RWPE1 (cell line): ENCODE measurements at places on chromosomes 2 and 18.

DNA sequence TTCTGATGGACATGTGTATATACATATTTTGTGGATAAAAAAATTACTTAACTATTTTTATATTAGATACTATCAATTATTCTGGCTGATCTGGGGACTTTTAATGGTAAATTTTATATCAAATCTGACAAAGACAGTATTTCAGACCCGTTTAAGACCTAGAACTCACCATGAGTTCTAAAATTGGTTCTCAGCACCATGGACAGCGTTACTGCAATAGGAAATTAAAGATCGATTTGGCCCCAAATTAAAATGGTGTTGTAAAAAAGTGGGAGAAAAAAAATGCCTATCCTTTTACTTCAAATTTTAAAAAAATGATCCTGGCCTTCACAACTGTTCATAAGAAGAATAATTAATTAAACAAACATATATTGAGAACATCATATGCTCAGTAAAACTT is 919 bp upstream of the SCN2A start:
- no peak for DNase-seq

DNA sequence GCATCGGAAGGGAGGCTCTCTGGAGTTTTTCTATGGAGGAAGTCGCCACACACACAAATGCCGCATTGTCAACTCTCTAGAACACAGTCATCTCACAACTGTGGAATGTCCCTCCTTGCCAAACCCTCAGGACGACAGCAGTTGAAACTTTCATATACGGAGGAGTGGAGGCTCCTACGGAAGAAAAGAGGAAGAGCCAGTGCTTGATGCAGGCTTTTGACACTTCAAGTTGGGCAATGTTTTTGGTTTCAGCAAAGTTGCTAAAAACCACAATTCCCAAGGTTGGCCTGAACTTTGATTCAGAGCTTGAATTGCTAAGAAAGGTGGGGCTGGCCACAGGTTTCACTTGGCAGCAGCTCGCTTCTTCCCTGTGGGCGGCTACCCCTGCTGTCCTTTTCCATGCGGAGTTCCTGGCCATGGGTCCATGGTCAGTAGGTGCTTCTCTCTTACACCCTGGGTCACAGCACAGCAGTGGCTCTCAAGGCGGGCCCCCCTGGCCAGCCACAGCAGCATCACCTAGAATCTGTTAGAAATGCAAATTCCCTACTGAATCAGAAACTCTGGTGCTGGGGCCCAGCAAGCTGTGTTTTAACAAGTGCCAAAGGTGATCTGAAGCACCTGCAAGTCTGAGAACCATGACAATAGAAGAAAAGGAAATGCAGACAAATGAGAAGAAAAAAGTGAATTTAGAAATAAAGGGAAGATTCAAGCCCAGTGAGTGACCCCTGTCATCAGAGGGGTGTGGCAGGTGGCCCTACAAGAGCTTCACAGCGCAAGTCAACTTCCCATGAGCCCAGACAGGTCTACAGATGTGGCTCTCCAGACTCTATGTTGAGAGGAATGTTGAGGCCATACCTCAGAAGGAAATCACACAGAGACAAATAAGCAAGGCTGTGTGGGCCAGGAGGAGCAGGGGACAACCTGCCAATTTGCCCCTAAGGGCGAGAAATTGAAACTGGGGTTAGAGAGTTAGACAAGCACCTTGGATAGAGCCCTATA is 856.4 kb downstream of the RNF144A start:
- peak; percentile 17 for DNase-seq

- no peak for DNase-seq
These were observed 19.3 kb downstream of the NCK2 start for GRCh38 chr2:105764059-105764458.

DNA sequence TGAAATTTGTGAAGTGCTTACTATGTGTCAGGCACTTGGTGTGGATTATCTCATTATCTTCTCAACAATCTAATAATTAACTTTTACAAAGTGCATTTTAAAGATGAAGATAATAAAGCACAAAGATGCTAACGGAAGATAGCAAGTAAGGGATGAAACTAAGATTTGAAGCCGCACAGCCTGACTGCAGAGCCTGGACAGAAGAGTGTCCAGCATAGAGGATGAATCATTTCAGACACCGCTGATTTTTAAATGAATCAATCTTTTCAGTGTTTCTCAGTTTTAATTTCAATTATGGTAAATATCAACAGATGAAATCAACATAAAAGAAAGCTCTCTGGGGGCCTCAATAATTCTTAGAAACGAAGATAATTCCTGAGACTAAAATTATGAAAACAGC is 24.5 kb upstream of the STAM2 start:
- no peak for DNase-seq

- no peak for DNase-seq
These were observed 412.3 kb upstream of the ETAA1 start for GRCh38 chr2:66984864-66985263.

DNA sequence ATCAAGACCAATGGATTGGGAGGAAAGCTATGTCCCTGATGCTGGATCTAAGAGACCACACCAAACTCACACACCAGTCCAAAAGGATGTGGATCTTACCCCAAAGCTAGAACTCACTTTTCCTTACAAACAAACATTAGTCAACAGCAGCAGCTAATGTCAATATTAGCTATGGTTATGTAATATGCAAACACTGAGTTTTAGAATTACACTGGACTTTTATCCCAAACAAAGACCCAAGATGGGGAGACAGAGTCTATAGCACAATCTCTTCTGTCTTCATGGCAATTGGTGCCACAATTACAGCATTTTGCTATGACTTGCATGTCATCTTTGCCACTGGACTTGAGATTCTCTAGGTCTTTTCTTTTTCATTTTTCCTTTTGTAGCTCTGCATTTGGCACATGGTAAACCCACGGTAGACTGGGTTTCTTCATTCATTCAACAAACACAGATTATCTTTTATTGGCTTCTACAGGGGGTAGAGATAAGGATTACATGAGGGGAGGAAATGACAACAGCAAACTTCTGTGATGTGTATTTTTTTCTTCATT is 59.0 kb downstream of the SPRED2 start:
- no peak for DNase-seq

DNA sequence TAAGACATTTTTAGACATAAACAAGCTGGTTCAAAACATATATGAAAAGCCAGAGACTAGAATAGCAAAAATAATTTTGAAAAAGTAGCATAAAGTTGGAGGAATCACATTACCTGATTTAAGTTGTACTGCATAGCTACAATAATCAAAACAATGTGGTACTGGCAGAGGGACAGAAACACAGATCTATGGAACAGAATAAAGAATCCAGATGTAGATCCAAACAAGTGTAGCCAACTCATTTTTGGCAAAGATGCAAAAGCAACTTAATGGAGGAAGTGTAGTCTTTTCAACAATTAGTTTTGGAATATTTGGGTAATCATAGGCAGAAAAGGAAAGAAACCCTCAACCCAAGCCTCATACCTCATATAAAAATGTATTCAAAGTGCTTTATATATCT is 278.7 kb upstream of the ZNF521 start:
- DNase-seq: no peak

DNA sequence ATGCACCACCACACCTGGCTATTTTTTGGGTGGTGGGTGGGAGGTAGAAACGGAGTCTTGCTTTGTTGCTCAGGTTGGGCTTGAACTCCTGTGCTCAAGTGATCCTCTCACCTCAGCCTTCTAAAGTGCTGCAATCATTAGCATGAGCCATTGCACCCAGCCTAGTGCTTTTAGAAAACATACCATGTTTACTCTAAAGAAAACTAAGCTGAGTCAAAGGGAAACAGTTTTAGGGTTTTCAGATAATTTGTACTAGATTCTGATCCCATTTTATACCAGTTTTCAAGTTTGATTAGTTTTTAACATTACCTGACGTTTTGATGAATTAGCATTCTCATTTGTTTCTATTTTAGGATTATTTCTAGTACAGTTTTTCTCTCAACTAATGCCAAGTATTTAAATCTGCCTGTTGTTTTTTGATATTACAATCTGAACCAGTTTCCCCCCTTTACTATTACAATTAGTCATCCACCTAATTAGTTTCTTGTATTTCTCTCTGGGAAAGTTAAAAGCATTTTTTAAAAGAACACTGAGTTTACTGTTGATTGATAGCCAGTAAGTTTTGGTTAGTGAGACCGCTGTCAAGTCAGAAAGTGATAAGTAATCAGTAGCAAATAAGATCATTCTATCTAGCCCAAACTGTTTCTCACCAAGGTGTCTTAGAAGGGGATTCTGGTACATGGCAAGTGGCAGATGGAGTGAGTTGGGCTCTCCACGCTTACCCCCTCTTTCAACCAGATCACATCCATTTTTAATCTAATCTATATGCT is 24.2 kb upstream of the TBR1 start:
- DNase-seq: no peak

- DNase-seq: no peak
These were observed 47.1 kb downstream of the STRN start for GRCh38 chr2:36919041-36919837.

GRCh38 chr2:219766658-219767057 is 139.2 kb downstream of the SLC4A3 start:
- DNase-seq: no peak

GRCh38 chr2:65351948-65352595 is 80.3 kb downstream of the SPRED2 start:
- DNase-seq: no peak

DNA sequence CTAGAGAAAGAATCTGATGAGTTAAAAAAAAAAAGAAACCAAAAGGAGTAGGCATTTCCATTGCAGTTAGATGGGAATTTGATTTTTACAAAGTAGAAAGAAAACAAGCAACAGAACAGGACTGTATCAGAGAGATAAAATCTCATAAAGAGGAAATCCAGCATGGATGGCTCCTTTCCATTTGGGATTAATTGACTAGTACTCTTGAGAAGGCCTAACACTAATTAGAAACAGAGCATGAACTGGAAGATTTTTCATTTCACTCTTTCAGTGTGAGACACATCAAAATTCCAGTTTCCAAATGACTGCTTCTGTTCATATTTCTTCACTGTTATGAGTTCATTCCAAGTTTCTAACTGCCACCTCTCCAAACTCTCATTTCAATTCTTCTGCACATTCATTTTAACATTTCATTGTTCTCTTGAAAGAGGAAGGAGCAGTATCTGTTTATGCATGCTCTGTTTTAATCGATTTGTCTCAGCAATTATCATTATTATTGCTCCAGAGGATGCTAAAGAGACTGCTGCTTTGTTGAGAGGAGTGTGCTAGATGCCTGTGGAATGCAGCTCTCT is 108.8 kb upstream of the PIEZO2 start:
- no peak for DNase-seq

DNA sequence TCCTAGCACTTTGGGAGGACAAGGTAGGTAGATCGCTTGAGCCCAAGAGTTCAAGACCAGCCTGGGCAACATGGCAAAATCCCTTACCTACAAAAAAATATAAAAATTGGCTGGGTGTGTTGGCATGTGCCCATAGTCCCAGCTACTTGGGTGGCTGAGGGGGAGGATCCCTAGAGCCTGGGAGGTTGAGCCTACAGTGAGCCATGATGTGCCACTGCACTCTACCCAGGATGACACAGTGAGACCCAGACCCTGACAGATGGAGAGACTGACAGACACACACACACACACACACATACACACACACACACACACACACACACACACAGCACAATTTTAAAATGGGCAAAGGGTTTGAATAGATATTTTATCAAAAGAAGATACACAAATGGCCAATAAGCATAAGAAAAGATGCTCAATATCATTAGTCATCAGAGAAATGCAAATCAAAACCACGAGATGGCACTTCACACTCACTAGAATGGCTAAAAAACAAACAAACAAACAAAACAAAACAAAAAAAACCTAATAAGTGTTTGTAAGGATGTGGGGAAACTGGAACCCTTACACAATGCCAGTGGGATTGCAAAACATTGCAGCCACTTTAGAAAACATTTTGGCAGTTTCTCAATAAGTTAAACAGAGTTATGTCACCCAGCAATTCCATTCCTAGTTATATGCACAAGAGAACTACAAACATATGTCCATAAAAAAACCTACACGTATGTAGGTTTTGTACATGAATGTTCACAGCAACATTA is 42.3 kb downstream of the BAZ2B start:
- DNase-seq: no peak

- DNase-seq: no peak
These were observed 16.8 kb upstream of the ALLC start for GRCh38 chr2:3641181-3641580.

DNA sequence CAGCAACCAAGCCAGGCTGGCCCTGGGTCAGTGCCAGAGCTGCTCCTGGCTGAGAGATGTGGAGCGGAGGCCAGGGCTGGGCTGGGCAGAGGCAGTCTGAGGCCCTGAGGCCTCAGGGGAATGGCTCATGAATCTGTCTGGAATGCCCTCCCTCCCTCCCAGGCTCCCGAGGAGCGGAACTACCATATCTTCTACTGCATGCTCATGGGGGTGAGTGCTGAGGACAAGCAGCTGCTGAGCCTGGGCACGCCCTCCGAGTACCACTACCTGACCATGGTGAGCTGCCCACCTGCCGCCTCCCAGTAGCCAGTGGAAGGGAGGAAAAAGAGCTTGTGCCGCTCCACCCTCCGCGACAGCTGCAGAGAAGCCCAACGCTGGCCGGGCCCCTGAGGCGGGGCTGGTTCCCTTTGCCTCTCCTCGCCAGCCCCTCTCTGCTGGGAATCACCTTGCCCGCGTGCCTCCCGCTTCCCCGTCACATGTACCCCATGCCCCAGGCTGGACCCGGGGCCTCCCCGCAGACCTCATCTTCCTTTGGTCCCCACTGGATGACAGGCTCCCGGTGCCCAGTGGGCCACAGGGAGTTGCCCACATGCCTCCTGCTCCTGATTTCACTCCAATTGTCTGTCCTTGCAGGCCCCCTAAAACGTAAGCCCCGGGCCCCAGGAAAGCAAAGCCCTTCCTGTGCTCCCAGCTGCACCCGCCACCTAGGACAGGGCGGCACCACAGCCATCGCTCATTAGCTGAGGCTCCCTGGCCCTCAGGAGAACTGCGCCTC is 41.1 kb downstream of the MYO7B start:
- DNase-seq: peak; percentile 48

GRCh38 chr18:75408554-75409506 is 18.7 kb downstream of the SMIM21 start:
- peak; percentile 94 for DNase-seq

- no peak for DNase-seq
These were observed 88.9 kb upstream of the SERPINE2 start for GRCh38 chr2:224127871-224128501.

DNA sequence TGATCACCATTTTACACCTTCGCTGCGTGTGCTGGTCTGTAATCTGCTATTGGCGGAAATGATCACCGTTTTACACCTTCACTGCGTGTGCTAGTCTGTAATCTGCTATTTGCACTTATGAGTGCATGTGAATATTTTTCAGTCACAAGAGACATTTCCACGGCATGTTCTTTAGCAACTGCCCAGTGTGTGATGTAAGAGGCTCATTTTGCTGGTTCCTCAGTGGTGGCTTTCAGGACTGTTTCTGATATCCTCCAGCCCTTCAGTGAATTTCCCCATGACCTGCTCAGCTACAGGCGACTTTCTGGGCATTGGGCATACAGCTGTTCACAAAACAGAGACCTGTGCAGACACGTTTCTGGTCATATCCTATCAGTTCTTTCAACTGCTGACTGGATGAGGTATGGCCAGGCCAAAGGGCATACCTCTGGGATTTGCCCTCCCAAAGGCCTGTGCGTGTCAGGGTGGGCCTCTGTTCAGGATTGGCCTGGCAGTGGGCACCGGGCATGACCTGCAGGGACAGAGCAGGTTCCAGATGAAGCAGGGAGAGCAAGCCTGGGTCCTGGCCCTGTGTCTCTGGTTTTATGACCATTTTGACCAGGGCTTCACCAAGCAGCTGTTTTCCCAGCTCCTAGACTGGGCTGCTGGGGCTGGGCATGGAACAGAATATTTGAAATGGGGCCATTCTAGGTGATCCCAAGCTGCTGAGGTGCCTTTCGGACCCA is 521 bp upstream of the PROM2 start:
- DNase-seq: no peak

GRCh38 chr2:4122726-4123125 is 419.4 kb downstream of the DCDC2C start:
- DNase-seq: no peak
